Activated naive CD4-positive, alpha-beta T cell treated with anti-CD3 and anti-CD28 coated beads for 36 hours (primary cell): ENCODE measurements at places on chromosomes 2 and 18.

- no peak for DNase-seq
These were observed 145.1 kb downstream of the PTGR3 start for GRCh38 chr18:75063615-75064512.

DNA sequence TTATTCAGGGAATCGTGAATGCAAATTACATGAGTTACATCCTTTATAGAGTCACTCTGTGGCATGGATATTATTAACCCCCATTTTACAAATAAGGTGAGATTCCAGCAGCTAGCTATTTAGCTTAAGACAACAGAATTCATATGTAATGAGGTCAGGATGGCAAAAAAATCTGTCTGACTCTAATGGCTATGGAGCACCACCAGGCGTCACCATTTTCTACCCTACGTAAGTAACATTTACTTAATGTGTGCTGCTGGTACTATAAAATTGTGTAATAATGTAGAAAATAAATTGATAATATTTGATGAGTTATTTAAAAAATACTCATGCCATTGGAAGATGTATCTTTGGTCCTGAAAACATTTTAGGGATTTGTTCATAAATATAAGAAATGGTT lies 2040.1 kb upstream of the LRRTM1 start:
- no peak for DNase-seq

- DNase-seq: no peak
These were observed 55.7 kb downstream of the RAB27B start for GRCh38 chr18:54883816-54884604.

DNA sequence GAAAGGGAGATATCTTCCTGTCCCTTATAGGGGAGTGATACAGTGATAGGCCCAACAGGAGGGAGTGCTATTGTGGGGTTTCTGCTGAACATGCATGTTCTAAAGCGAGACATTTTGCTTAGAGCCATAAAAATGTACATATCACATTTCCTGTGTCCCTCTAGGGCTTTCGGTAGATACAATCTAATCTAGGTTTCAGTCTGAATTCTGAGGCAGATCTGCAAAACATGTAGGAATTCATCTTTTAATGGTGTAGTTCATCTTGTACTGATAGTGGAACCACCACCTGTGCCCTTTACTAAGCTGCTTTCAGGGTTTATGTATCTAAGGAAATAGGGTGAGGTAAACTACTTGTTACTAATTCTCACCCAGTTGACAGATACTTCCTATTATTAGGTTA lies 73.8 kb downstream of the SPTBN1 start:
- no peak for DNase-seq
